ENCODE measurements at places on chromosomes 7 and 10.

DNA sequence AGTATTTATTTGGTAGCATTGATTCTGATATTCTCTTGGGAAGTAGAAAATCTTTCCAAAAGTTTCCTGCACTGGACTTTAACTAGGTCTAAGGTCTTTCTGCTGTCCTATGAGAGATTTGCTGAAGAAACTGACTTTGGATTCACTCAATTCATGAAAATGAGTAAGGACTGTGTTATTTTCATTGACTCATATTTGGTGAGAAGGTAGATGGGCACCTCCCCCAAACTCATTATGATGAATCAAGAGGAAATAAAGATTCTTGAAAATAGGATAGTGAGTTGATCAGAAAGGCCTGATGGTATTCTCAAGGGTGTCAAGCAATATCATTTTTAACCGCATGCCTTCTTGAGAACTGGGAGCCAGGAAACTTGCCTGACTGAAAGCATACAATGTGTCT, 110.3 kb downstream of the RNF133 start:
- DNase-seq: no peak

DNA sequence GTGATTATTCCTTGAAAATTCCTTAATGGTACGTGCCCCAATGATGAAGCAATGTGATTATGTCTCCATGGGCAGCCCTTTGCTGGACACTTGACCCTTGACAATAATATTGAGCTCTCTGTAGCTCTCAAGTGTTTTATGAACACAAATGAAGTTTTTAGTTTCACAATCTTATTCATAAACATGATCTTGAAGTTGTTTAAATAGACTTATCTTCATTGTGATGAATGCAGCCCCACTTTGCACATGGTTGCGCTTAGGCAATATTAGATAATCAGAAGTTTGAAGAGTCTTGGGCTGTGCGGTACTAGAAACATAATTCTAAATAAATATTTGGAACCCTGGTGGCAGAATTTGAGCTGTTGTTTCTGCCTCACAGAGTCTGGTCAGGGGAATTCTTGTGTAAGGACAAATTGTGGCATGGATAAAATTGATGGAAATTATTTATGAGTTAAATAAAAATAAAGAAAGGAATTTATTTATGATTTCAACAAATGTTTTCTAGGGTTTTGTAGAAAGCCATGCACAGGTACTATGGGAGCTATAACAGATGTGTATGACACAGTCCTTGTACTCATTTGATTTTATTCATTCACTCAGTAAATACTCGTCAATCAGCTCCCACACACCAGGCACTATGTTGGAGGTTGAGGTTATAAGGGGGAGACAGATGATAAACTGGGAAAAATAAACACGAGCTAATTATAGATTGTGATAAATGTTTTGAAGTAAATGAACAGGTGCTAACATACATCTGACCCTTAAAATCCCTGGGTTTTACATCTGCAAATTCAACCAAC, 217.9 kb downstream of the GALNT17 start:
- no peak for DNase-seq

- DNase-seq: no peak
Observed at GRCh38 chr10:119652361-119652730, 1.2 kb downstream of the BAG3 start.

- no peak for DNase-seq
Observed at GRCh38 chr10:86651021-86651471, 3.3 kb upstream of the OPN4 start.

DNA sequence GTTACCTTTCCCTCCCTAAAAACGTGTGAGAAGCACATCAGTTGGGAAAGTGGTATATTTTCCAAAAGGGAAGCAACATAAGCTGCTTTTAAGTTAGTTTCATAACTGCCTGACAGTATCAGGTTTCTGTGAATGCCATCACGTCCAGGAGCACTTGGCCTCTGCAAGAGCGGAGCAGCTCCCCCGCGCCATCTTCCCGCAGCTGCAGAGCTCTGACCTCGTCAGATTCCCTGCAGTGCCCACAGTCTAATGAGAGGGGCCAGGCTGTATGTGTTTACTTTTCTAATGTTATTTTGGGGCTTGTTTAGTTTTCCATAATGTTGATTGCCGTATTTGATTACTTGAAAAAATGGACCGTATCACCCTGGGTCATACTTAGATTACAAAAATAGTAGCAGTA, 74.2 kb downstream of the MGMT start:
- no peak for DNase-seq

DNA sequence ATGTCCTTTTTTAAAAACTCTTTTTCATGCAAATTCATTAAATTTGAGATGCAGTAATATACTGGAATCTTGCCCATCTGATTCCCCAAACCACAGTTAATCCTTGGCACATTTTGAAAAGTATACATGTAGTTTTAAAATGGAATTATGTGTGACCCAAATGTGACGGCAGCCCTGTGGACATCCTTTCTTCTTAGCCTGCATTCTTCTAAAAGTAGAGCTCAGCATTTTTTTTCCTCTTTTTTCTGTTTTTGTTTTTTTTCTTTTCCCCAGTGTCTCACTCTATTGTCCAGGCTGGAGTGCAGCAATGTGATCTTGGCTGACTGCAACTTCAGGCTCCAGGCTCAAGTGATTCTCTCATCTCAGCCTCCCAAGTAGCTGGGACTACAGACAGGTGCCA, 338.9 kb downstream of the GALNT17 start:
- no peak for DNase-seq

DNA sequence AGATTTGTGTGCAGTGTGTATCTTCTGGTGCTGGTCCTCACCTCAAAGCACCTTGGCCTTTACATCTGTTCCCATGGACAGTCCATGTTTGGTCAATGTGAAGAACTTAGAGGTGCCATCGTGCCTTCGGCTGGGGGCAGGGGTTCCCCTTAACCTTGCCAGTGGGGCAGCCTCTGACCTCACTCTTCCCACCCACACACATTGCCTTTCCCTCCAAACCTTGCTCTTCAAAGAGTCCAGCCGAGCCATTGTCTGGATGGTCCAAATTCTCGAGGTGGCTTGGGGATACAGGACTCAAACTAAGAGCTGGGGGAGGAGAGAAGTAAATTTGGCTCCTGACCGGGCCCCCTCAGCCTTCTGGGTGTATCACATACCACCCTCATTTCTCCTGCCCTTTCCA, 76.2 kb upstream of the HABP2 start:
- no peak for DNase-seq

DNA sequence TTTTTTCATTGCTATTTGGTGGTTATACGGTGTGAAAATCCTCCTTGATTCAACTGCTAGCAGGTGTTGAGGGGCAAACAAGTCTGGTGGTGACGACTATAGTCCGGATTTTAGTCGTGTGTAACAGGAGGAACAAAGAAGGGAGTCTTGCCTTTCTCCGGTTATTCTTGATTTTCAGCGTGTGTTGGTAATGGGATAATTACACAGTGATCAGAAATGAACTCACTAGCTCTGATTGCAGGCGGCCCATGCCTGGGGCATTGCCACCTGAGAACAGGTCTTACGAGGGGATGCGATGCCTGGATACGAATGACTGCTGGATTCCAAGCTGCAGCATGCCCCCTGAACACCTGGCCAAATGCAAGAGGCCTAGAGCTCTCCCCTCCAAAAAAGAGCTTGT, 72.8 kb downstream of the CAMK1D start:
- no peak for DNase-seq

- no peak for DNase-seq
Observed at GRCh38 chr7:38870147-38870546, 38.8 kb downstream of the VPS41 start.

- DNase-seq: no peak
Observed at GRCh38 chr7:117837841-117838240, 35.4 kb downstream of the CTTNBP2 start.

DNA sequence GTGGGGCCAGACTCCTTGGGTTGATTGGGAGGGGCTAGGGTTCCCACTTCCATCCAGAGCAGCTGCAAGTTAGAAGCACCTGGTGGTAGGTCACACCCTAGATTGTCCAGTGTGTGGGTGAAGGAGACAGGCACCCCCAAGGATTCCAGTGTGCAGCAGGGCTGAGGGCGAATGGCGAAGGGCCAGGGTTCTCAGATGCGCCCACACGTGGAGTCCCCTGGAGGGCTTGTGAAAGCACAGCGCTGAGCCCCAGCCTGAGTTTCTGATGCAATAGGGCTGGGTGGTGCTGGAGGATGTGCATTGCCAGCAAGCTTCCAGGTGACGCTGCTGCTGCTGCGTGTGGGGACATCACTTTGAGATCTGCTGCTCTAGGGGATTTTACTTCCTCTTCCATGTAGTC, 25.4 kb downstream of the TBATA start:
- no peak for DNase-seq

GRCh38 chr7:1748076-1748838, 78.2 kb downstream of the ELFN1 start:
- no peak for DNase-seq

GRCh38 chr10:128046953-128047290, 79.3 kb downstream of the MKI67 start:
- no peak for DNase-seq

- DNase-seq: no peak
Observed at GRCh38 chr10:6601246-6601805, 21.2 kb upstream of the PRKCQ start.

DNA sequence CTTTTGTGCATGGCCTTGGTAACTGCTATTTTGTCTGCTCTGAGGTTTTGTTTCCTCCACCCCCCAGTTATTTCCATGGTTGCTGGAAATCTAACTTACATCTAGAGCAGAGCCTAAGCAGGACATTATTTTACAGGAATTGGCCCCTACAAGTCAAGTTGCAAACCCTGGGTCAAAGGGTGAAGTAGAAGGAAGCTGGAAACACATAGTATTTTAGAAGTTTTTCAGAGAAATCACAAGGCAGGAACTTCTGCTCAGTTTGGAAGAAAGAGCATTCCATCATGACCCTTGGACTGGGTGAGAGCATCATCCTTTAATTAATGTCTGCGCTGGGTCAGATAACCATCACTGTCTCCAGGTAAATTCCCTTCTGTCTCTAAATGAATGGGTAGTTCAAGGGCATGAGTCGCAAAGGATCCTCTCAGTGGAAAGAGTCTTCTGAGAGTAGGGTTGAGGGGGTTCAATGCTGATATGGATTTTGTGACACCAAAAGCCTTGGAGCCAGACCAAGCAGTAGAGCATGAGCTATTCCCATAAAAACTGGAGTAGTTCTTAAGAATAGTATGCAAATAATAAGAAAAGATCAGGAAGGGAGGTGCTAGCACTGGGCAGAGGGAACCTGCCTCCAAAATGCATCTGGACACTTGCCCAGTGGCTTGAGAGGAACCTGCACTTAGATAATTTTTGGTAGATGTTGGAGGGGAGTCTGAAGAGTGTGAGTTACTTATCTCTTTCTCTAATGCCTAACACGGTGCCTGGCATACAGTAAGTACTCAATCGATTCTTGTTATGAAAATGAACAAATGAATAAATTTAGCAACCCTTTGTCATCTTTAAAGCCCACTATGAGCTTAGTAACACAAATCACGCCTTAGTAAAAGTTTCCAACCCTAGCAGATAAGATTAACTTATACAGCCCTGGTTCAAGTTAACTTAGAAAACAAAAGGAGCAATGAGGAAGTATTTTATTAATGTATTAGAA, 160.6 kb upstream of the ADO start:
- DNase-seq: no peak

DNA sequence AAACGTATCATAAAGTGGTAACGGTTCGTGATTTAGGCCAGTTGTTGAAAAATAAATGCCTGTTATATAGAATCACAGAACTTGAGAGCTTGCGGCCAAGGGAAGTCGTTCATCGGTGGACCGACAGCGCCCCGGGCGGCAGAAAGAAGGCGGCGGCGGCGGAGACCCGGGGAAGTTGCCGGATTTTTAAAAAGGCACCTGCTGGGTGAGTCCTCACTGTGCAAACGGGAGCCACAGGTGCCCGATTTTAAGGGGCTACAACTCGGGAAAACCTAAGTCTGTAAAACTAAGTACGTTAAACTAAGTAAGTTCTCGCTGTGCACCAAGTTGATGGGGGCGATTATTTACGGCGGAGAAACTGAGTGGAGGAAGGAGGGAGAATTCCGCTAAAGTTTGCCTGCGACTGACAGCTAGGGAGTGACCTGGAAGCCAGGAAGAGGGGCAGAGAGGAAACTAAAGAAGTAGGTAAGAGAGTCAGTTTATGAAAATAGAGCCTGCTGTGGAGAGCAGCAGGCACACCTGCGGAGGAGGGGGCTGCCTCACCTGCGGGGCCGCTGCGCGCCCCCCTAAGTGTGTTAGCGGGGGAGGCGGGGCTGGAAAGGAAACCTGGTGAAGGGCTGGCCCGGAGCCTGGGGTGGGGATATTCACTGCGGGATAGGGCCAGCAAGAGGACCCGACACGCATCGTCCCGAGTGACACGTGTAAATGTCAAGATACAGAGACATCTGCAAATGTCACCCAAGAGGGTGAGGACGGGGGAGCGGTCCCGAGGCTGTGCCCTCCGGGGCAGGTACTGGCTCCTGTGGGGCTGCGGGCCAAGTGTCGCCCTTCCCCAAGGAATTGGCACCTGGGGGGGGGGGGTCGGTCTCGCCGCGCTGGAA, 996 bp downstream of the ADAM12 start:
- no peak for DNase-seq

DNA sequence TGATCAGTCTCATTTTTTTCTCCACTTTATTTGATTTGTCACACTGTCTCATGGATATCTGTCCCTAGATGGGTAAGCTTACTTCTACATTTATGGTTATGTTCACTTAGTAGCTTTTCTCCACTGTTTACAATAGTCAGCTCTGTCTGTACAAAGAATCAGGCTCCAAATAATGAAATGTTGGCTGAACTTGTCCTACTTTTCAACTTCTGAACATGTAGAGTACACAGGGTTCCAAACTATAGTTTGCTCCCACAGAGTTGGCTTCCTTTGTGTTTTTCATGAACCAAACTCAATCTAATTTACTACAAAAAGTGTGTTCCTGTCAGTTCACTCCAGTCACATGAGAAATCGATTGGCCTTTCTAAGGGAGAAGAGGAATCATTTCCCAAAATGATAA, 175.0 kb downstream of the CCDC71L start:
- no peak for DNase-seq

GRCh38 chr10:28633750-28634149, 43.6 kb upstream of the BAMBI start:
- DNase-seq: no peak

GRCh38 chr10:26946102-26946811, 85.5 kb upstream of the ABI1 start:
- no peak for DNase-seq

DNA sequence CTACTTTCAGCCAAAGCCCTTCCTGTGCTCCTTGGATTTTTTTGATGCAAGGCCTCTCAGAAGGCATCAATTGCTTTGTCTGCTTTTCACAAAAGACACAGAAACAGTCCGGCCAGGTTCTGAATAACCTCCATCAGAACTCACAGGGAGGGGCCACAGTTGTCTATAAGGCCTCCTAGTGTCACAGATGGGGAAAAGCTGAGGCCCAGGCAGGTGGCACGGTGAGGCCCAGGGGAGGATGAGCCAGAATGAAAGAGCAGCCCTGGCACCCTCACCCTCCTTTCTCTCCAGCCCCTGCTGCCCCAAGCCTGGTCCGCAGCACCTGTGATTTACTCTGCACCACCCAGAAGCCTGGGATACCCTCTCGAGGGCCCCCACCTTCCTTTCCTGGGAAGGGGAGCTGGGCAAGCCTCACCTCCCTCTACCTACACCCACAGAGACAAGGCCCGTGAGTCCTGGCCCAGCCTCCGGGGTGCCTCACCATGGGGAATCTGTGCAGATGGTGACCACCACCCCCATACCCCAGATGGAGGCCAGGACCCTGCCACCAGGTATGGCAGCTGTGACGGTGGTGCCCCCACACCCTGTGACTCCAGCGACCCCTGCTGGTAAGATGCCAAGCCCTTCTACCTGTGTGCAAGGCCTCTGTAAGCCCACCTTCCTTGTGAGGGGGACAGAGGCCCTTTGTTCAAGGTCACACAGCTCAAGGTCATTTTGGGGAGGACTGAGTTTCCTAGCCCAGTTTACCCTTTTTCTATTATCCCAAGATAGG, 26.2 kb upstream of the ZNF467 start:
- no peak for DNase-seq

GRCh38 chr7:48094861-48095293, 5.8 kb downstream of the UPP1 start:
- DNase-seq: no peak

All from iPS DF 19.7 (cell line).